ENCODE measurements at places on chromosomes 12 and 14.

DNA sequence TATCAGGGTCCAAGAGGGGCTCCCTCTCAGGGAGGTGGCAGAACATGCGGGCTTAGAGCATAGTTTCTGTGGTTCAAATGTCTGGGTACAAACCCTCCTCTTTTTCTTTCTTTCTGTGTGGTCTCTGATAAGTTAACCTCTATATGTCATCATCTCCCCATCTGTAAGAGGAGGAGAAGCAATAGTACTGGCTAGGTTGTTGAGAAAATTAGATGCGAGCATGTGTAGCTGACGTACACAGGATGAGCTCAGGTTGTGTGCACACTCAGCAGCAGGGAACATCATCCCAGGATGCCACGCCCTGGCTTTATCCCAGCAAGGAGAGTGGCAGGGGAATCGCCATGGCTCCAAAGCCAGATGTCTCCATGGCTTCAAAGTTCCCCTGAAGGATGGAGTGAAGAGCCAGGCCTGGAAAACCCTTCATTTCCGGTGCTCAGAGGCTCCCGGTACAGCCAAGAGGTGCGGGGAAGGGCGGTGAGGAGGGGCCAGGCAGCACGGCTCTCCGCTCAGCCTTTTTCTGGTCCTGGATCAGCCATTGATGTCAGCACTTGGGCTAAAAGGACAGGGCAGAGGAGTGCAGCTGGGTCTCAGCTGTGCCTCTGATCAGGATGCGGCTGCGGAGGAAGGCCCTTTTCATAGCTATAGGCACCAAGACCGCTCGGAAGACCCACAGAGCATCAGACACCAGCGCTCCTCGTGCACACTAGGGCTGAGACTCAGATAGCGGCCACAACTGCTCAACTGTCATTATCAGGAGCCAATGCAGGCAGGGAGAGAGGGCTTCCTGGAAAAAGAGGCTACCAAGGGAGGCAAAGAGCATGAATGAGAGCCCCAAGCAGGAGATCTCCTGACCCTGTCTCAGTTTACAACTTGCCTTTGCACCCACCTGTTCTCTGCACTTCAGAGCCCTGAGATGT lies 41.5 kb downstream of the ARL6IP4 start:
- DNase-seq, result no peak

GRCh38 chr12:14422516-14423230 lies 57.2 kb downstream of the ATF7IP start:
- DNase-seq, result no peak

- DNase-seq, result no peak
Measured at GRCh38 chr14:40806471-40806870, 800.2 kb upstream of the LRFN5 start.

DNA sequence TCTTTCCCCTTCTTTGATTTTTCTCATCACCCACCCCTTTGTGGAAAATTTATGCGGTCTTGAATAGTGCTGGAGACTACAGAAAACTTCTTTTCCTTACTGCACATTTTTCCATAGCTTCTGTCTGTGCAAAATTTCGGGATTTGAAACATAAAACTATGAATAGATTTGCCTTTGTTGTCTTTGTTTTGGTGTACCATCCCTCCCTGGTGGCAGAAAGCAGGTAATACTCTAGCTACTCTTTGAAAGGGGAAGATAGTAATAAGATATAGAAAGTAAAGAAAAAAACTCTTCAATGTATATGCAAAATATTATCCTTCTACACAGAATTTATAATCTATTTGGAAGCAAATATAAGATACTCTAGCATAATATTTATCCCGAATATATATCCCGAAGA lies 79.1 kb upstream of the LMO3 start:
- no peak for DNase-seq

DNA sequence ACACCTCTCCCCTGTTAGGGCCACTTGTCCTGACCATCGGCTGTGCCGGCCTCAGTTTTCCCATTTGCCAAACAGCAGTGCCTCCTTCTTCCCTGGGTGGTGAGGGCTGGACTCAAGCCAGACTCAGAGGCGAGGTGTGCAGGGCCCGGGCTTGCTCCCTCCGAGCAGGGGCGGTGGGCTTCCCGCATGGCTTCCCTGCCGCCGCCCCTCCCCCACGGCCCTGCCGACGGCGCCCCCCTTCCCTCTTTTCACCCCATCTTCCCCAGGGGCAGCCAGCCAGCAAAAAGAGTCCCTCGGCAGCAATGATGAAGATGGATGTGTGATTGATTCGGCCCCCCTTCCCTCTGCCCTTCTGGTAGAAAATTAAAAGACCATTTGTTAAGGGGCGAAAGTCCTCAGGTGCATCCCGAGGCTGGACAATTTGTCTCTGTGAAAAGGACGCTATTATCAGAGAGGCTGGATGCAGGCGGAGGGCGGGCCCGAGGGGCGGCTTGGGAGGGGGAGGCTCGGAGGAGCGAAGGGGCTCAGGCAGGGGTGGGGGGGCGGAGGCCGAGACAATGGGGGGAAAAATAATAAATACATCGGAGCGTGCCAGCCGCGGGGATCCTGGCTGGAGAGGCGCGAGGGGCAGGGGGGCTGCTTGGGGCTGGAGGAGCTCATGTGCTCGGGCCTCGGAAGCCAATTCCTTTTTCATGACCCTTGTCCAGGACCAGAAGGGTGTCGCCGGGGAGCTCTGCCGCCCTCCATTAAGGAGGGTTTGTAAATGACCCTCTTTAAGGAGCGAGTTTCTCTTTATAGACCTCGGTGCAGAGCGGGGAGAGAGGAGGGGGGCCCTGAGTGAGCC lies 48.0 kb upstream of the LHX5 start:
- no peak for DNase-seq

GRCh38 chr12:1443421-1444141 lies 150.8 kb downstream of the FBXL14 start:
- DNase-seq, result no peak

DNA sequence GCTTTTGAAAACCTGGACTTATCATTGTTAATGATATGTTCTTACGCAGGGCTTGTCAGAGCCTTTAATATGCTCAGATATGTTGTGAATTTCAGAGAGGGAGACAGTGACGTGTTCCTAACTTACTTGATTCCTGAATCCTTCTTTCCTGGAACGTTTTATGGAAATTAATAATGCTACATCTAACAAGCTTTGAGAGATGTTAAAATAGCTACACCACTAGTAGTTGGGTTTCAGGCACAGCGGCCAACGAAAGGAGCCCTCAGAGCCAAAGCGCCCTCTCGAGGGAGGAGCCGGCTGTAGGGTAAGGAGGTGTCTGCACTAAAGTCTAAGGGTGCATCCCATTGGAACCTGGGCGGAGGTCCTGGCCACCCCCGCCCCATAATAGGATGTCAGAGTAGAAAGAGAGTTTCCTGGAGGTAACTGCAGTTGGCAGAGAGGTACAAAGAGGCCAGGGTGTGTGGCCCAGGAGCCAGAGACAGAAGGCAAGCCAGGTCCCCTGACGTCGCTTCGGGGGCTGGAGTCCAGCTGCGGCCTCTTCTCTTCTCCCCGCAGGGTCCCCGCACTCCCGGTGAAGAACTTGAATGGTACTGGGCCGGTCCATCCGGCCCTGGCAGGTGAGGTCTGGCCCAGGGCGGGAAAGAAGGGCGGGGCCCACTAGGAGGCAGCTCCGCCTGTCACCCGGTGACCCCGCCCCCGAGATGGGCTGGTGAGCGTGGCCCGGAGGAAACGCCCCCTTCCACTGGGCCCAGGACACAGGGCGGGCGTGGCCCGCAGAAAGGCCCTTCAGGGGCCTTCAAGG lies 36.3 kb downstream of the DTX1 start:
- peak; percentile 25 for DNase-seq

DNA sequence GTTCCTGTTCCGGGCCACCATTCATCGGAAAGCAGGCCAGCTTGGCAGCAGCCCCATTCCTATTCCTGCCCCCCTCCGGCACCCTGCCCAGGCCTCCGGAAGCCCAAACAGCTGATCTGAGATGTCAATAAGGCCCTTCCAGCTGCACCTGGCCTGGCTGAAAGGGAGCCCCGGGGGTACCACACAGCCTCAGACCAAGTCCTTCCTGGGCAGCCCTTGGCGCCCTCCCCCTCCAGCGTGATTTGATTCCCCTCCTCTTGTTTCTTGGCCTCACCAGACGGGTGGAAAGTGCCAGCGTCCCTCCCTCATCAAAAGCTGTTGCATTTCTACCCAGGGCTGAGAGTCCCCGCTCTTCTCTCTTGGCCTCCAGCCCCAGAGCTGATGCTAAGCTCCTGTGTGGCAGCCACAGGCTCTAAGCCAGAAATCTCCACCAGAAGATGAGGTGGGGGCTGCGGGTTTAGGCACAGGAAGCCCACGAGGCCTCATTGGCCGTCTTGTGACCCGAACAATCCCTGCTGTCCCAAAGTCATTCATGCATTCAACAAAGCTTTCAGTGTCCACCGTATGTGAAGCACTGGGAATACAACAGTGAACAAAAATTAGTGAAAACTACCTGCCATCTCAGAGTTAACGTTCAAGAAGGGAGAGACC lies 215.4 kb downstream of the SLC41A2 start:
- DNase-seq, result no peak

DNA sequence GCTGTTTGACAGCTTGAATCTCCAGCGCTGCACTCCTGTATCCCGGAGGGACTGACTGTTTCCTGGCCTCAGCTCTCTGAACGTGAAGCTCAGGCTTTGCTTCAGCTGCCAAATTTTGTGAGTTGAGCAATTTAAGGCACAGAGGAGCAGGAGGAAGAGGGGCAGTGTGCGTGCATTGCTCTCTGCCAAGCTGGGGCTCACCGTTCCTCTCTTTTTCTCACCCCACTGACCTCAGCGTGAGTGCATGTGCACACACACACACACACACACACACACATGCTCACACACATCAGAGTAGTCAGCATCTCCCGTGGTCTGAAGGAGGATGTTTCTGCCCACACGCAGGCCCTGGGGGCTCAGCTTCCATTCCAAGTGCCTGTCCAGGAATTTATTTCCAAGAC lies 27.8 kb upstream of the BDKRB2 start:
- DNase-seq, result no peak
